Stimulated activated CD8-positive, alpha-beta memory T cell treated with anti-CD3 and anti-CD28 coated beads, Interleukin-7, amount 100 ng/mL, for 1 hour (primary cell): ENCODE measurements at places on chromosomes 16 and 17.

- DNase-seq: no peak
These were observed 620.7 kb downstream of the RBFOX1 start for GRCh38 chr16:7953360-7953759.

DNA sequence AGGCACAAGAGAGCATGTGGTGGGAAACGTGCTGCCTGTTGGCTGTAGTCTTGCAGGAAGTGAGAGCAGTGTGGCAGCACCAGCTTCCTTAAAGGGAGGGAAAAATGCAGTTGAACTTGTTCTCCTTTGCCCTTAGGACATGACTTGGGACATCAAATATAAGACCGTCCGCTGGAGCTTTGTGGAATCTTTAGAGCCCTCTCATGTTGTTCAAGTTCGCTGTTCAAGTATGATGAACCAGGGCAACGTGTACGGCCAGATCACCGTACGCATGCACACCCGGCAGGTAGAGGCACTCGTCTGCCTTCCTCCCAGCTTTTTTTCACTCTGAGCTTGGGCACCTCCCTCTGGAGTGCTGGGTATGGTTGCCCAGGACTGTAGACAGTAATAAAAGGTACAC, 23.3 kb downstream of the GPR179 start:
- no peak for DNase-seq

DNA sequence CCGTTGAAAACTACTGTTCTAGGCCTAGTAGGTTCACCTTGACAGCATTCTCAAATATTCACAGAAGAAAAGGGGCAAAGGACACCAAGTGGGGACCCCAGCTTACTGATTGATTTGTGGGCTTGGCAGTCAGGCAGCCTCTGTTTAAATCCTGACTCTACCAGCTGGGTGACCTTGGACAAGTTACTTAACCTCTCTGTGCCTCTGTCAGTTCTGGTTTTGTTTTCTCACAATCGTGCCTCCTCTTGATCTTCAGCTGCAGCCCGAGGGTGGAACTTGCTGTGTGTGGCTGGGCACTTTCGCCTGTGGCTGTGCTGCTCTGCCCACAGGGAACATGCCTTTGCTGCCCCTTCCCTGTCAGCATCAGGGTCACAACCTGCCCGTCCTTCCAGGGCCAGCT, 17.8 kb downstream of the RAP1GAP2 start:
- no peak for DNase-seq

DNA sequence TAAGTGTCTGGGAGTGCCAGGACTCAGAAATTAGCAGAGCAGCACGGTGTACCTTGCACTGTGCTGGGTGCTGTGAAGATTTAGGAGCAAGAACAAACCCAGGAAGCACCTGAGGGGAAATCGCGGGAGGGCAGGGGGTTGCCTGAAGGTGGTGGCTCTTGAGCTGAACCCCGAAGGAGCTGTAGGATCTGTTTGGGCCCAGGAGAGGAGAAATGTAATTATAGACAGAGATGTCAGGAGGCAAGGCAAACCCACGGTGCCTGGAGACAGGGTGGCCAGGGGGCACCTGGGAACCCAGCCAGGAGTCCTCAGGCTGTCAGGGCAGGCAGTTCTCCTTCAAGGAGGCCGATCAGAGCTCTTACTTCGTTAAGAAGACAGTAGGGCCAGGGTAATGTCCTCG, 109.1 kb downstream of the C16orf78 start:
- DNase-seq: no peak
